Activated naive CD4-positive, alpha-beta T cell treated with Interleukin-2 at 50 U/mL for 16 hours (primary cell): ENCODE measurements at places on chromosomes 4 and X.

DNA sequence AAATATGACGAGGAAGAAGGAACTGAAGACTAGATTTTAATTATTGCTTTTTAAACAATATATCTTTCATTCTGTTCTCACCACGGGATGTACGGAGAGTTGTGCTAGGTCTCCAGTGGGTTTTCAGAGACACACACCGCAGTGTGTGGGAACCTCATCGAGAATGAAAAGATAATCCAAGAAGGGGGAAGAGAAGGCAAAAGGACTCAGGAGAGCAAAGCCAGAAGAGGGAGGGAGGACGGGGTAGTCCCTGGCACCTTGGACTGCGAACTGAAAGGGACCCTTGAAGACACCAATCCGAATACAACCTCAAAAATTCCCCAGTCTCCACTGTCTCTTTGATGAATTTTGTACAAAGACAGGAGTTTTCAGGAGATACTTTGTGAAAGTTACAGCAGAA, 932 bp upstream of the LEF1 start:
- no peak for DNase-seq

- DNase-seq, result no peak
These were observed 5.7 kb downstream of the MXD4 start for GRCh38 chr4:2256156-2256731.

DNA sequence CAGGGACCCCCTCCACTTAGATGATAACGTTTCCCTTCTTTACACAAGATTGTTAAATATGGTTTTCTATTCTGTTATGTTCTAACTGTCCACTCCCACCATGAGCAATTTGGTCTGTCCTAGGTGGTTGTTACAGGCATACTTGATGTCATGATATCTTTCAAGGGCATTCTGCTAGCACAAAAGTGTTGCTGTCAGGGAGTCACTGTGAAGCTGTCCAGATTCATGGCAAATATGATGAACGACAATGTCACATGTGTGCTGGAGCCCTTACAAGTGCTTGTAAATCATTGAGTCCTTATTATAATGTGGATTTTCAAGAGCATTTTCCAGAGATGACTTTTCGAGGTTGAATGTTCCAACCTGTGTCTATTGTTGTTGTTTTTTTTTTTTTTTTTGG, 1250.7 kb upstream of the PRKX start:
- DNase-seq, result no peak

- no peak for DNase-seq
These were observed 1.1 kb upstream of the PGRMC2 start for GRCh38 chr4:128288689-128289106.

DNA sequence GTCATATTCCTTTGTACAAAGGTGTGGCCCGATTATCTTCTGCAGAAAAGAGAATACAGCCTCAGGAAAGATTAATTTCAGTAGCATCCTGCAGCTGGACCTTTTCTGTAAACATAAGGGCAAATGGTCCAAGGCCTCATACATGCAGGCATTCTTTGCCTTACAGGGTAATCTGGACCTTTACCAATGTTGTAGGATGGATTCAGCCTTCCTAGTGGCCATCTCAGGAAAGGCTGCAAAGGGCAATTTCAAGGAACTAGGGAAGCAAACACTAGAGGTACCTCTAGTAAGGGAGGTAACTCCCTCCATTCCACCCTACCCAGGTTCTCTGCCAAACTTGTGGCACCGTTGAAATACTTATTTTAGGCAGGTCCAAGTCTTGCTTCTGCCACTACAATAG, 43.0 kb downstream of the UGT2B28 start:
- no peak for DNase-seq

- no peak for DNase-seq
These were observed 50.4 kb downstream of the CRMP1 start for GRCh38 chr4:5842456-5842855.

DNA sequence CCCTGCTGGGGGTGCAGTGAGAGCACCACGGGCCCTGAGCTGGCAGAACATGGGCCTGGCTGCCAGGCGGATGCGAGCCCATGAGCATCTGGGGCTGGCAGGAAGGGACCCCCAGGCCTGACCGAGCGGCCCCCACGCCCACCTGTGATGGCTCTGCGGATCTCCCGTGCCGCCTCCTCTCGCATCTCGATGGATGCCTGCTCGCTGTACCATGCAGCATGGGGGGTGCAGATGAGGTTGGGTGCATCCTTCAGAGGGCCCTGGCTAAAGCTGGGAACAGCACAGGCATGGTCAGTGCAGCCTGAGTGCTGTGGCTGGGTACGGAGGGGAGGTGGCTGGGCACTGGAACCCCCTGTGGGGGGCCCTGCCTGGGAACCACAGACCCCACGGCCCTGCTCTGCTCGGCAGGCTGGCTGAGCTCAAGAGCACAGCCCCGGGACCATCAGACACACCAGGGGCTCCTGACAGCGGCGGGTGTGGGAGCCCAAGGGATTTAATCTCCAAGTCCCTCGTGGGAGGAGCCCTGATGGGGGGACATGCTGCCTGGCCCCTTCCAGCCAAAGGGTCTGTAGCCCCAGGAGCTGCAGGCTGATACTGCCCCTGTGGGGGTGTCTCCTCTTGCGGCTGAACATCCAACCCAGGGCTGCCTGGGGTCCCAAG, 35.5 kb downstream of the CTBP1 start:
- DNase-seq, result no peak

- no peak for DNase-seq
These were observed 56.7 kb upstream of the TMEM131L start for GRCh38 chr4:153409412-153409811.

- DNase-seq, result no peak
These were observed 425.3 kb downstream of the SPRY1 start for GRCh38 chr4:123821861-123822260.

DNA sequence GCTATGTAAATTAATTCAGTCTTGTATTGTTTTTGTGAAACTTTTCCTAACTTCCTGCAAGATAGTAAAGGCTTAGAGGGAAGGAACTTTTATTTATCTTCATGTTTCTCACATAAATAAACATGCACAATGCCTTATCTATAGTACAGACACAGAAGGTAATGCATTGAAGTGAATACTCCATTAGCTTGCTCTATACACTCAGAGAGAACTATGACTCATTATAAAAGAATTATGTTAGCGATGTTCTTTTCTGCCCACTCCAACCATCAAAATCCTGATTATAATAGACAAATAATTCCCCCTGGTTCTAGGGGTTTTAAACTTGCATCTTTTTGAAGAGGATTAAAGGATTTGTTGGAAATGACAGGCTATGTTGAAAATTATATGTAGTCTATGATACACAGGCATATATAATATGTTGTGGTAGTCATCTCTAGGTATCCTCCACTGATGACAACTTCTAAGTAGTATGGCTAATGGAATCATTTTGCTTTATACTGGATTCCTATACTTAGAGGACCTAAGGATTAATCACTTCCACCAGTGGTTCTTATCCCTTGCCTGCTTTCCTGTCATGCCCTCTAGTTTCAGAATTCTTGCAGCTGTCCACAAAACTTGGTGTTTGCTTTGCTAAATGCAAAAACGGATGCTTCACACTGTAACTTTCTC, 115.7 kb downstream of the NDST4 start:
- DNase-seq, result no peak

DNA sequence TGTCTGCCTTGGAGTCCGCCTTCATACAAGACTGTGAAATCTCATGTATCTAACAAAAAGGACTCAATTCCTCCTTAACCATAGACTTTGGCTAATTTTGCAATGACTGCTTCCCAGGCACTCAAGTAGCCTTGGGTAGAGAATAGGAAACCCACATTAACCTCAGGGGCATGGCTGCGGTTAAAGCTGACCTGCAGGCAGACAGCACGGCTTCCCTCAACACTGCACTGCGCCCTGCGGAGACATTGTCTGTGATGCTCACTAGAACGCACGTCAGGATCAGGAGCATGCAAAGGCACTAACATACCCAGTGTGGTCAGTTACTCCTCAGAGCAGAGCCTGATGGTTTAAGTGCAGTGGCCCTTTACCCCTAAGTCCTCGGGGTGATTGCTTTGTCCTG, 10.3 kb upstream of the GPR143 start:
- DNase-seq, result no peak

DNA sequence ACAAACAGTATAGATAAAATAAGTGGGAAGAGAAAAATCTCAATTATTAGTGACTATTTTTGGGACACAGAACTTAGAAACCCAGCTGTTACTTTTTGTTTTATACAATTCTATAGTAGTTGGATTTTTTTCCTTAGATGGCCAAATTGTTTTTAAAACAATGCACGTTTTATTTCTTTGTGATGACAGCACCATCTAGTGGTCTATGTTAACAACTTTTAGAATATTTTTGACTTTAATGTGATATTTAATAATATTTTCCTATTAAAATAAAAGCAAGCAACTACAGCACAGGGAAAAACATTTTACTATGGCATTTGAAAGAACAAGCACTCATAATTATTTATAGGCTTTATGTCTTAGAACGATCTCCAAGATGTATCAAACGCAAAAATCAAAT, 5.6 kb upstream of the SMIM31 start:
- no peak for DNase-seq

- no peak for DNase-seq
These were observed 909.1 kb downstream of the FAT4 start for GRCh38 chr4:126223784-126224407.

GRCh38 chrX:13014111-13015096, 30.0 kb downstream of the FAM9C start:
- no peak for DNase-seq

GRCh38 chr4:98929341-98930267, 671 bp upstream of the EIF4E start:
- peak; percentile 61 for DNase-seq
